ENCODE measurements at places on chromosomes 2 and 18. TPM values are rescaled to one million over a fixed set of nuclear protein-coding genes. Genes with fewer than 3 reads are reported as not detected.

The FZD7 gene
- 0.44 TPM for total RNA-seq

The VWC2L gene
- not detected for total RNA-seq

The RTKN gene
- 1.8 TPM for total RNA-seq

The ST8SIA5 gene
- not detected for total RNA-seq

The HOXD1 gene
- not detected for total RNA-seq

The TP53I3 gene
- total RNA-seq: 3.6 TPM

The POTEJ gene
- total RNA-seq: not detected

All from activated naive CD8-positive, alpha-beta T cell treated with anti-CD3 and anti-CD28 coated beads, Interleukin-2, amount 10 ng/mL, durations not matched to agents 7 days and 5 days (primary cell).